ENCODE measurements at places on chromosomes 4 and X.

GRCh38 chrX:69255441-69256290 is 90.4 kb upstream of the PJA1 start:
- no peak for ATAC-seq

DNA sequence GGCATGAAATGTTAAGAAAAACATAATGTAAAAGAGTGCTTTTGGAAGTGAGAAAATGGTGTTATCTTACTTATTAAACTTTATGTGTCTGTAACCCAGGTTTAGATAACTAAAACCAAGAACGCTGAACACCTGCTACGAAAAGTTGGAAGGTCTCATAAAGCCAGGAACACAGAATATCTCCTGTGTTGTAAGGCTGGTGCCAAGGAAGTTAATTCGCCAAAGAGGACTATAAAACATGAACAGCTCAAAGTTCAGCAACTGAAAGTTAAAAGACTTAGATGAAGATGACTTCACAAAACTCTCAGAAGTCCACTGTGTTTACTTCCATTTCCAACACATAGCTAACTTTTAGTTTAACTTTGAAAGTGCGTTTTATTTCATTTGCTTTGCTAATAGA is 54.3 kb downstream of the GPRIN3 start:
- ATAC-seq, result no peak

DNA sequence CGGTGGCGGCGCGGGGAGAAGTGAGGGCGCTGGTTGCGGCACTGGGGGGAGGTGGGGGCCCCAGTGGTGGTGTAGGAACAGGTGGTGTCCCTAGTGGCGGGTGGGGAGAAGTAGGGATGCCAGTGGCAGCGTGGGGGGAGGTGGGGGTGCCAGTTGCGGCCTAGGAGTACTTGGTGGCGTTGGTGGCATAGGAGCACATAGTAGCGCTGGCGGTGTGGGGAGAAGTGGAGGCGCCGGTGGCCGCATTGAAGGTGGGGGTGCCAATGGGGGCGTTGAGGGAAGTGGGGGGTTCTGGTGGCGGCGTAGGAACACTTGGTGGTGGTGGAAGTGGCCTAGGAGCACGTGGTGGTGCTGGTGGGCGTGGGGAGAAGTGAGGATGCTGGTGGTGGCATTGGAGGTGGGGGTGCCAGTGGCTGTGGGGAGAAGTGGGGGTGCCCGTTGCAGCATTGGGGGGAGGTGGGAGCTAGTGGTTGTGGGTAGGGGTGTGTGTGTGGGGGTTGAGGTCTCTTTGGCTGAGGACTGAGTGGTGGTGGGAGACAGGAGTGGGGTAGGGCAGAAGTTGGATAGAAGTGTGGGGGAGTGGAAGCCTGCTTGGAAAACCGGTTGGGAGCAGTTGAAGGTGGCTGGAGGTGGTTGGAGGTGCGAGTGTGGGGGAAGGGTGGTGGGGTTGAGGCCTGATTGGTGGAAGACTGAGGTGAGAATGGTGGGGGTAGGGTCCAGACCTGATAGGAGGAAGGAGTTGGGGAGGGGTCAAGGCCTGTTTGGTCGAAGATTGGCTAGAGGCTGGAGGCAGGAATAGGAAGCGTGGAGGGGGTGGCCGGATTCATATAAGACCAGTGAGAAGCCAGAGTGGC is 1.1 kb downstream of the GCNA start:
- no peak for ATAC-seq

DNA sequence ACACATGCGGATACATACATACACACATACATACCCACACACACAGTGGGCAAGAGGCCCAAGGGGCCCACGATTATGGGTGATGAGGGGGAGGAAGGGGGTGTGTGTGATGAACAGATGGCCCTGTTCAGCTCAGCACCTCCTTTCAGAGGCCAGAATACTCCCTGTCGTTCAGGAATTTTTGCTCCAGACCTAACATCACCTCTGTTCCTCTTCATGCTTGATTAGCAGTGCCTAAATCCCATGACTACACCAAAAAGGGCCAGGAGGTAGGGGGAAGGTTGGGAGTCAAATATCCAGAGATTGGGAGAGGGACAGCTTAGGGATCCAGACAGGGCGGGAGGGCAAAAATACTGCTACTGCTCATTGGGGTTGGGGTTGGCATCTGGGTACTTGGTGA is 42.7 kb downstream of the SMC1A start:
- ATAC-seq, result no peak

- ATAC-seq, result no peak
These were observed 492.6 kb downstream of the SPOCK3 start for GRCh38 chr4:166741742-166742141.

- no peak for ATAC-seq
These were observed 264.8 kb downstream of the CAMK2D start for GRCh38 chr4:113496698-113497097.

- no peak for ATAC-seq
These were observed 41.3 kb upstream of the MXD4 start for GRCh38 chr4:2303121-2303685.

DNA sequence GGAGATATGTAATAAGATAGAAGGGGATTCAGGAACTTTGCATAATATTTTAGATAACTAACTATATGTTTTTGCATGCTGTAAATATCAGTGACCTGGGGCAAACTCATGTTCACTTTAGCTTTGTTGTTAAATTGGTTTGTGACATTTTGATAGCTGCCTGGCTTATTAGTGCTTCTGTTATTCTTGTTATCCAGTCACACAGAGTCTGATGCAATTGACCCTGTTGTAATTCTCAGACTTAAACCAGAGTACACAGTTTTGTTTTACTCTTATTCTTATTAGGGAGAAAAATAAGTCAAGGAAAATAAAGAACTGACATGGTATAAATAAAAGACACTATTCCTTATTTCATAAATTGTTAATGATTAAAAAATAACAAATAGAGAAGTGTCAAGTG is 516.7 kb upstream of the SLIT2 start:
- ATAC-seq, result no peak

DNA sequence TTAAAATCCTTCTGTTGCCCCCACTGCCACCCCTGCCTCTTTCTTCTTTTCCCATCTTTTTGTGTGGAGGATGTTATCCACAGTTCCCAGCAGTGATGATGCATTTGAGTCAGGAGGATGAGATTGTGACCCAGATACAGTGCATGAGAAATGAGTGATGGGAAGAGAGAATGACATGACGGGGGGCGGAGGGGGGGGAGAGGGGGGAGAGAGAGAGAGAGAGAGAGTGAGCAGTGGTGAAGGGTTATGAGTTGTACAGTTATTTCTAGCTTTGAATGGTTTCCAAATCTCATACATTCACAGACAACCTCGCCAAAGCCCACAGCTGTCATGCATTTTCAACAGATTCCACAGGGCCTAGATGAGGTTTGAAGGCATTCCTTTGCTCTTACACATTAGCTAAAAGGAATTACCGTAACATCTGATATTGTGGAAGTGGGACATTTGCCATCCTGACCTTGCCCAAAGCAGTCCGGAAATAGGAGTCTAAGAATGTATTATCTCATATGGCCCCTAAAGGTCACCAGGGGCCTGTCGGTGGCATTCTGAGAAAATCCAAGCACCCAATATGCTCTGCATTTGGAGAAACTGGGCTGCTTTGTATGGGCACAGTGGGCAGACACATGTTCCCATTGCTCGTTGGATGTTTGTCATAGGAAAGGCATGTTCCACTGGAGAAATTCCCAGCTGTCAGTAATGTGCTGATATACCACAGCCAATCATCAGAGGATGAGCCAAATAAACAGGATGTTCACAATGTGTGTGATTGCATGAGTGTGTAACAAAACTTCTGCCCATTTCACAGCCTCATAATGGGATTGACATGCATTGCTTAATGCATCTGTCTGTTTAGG is 435.8 kb downstream of the SPRY1 start:
- ATAC-seq, result no peak

DNA sequence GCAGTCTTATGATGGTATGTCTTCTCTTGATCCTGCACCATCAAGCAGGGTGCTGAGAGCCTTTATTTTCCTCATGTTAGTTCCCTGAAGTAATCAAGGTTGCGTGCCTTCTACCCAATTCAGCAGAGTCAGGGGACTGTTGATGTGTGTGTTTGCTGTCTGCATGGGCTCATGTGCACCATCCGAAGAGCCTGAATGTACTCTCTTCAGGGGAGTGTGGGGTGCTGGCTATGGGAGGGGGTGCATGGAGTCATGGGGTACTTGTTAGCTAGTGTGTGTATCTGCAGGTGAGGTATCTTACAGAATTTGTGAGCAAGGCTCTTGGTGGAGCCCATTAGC is 154.3 kb upstream of the ANXA3 start:
- no peak for ATAC-seq

DNA sequence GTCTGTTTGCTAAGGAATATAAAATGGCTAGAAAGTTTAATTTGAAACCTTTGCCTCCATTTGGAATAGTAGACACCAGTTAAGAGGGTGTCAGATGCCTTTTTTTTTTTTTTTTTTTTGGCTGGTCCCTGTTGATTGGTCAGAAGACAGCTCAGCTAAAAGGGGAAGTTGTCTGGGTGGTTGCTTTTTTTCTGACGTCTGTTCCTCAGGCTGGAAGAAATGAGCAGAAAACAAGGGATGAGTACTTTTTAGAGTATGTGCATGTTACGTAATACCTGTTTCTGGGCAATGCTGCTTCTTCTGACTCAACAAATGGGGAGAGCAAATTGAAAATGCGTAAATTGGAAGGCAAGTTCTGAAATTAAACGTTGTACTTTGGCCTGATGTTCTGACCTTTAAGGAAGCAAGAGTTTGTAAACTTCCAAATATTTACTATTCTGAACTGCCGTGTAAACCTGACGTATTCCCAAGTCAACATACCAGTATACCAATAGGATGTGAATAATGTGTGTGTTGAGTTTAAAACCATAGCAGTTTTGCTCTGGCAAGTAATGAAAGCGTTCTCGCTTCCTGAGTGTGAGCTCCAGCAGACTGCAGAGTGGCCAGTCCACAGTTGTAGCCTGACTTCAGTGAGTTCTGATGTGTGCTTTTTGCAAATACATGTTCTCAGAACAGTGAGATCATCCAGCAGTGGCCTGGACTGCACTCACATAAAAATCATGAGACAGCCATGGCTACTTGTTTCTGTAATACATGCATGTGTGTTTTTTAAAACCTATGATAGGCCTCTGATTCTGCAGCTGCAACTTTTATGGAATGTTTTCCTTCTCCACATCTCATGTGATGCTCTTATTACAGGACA is 1.7 kb downstream of the SAT1 start:
- ATAC-seq, result peak; percentile 5

GRCh38 chr4:22389240-22389870 is 126.5 kb downstream of the ADGRA3 start:
- no peak for ATAC-seq

GRCh38 chr4:1676605-1677525 is 7.2 kb downstream of the FAM53A start:
- no peak for ATAC-seq

DNA sequence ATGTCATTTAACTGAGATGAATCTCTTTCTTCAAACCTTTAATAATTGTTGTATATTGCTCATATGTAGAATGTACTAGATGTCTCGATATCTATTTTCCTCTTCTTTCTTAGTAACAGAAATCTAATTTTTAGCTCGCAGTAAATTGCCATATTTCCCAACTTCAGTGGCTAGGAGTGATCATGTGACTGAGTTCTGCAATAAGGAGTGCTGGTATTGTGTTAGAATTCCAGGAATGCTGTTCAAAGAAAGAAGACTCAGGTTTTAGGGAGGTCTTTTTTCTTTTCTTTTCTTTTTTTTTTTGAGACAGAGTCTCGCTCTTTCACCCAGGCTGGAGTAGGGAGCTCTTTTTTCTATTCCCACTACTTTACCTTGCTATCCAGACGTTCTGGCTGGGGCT is 81.7 kb downstream of the SLC10A7 start:
- ATAC-seq, result no peak

GRCh38 chrX:22389556-22390179 is 117.0 kb downstream of the CBLL2 start:
- ATAC-seq, result no peak

- no peak for ATAC-seq
These were observed 25.7 kb downstream of the ARL9 start for GRCh38 chr4:56531149-56531770.

DNA sequence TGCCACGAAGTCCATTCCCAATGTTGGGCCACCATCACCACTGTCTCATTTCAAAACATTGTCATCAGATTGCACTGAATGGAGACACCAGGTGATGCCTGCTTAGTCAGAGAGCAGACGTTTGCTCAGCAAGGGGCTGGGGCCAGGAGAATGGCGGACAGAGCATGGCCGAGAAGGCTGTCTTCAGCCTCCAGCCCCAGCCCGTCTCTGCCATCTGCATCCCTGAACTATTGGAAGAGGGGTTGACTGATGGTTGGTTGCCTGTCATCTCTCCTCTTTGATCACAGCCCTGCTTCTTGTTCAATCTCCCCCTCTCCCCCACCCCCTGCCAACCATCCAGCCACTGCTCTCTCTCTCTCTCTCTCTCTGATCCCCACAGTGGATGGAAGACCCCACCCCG is 140.9 kb downstream of the SHOX start:
- ATAC-seq, result no peak

DNA sequence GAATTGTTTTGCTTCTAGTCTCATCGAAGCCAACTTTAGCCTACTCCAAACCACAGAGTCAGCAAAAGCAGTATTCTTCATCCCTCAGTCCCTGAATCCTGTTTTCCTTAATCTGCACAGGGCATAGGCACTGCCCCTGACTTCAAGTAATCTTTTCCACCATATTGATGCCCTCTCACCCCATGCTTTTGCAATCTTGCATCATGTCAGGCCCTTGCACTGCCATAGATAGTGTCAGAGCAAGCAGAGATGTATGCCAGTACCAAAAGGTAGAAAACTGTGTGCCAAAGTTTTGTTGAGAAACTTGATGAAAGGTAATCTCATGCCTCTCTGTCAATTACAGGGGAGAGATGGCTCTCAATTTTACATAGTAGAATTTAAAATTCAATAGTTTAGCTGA is 131.1 kb downstream of the CFAP299 start:
- ATAC-seq, result no peak

DNA sequence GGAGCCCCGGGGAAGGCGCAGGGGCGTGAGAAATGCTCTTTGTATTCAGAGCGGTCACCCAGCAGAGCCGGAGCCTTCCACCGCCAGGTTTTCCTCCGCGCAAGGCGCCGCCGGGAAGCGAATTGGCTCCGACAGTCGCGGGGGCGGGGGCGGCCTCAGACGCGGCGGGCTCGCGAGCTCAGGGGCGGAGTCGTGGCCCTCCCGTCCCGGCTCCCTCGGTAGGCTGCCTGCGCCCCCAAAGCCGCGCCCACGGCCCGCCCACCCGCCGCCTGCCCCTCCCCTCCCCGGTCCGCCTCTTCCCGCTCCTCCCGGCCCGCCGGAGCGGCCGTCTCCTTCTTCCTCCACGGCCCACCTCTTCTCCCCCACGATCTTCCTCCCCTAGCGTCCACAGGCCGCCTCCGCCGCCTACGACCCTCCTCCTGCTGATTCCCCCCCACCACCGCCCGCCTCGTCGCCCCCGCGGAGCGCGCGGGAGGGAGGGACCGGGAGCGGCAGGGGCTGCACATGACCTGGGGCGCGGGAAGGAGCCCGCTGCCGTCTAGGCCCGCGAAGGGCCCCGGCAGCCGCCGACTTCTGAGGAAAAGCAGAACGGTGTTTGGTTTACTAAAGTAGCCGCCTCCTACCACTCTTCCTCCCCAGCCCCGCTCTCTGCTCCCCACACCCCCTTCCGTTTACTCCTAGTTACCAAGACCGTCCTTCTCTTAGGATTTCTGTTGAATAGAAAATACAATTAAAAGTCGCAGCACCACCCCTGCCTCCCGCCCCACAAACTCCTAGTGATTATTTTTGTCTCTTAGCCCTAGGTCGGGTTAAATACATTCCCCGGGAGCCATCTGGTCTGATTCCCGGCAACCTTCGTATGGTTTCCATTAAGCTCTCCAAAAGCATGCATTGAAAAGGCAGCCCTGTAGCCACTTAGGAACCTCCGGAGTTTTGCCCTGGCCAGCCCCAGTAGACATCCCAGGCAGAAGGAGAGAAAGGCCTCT is 53.2 kb downstream of the C4orf51 start:
- peak; percentile 74 for ATAC-seq

GRCh38 chr4:73711989-73712388 is 28.4 kb upstream of the CXCL8 start:
- ATAC-seq, result no peak
